GM20000 (cell line): ENCODE measurements at places on chromosomes 12 and 14.

- no peak for DNase-seq
Observed at GRCh38 chr12:108888031-108888430, 8.1 kb downstream of the DAO start.

- no peak for DNase-seq
Observed at GRCh38 chr14:90454041-90455000, 57.5 kb downstream of the CALM1 start.

DNA sequence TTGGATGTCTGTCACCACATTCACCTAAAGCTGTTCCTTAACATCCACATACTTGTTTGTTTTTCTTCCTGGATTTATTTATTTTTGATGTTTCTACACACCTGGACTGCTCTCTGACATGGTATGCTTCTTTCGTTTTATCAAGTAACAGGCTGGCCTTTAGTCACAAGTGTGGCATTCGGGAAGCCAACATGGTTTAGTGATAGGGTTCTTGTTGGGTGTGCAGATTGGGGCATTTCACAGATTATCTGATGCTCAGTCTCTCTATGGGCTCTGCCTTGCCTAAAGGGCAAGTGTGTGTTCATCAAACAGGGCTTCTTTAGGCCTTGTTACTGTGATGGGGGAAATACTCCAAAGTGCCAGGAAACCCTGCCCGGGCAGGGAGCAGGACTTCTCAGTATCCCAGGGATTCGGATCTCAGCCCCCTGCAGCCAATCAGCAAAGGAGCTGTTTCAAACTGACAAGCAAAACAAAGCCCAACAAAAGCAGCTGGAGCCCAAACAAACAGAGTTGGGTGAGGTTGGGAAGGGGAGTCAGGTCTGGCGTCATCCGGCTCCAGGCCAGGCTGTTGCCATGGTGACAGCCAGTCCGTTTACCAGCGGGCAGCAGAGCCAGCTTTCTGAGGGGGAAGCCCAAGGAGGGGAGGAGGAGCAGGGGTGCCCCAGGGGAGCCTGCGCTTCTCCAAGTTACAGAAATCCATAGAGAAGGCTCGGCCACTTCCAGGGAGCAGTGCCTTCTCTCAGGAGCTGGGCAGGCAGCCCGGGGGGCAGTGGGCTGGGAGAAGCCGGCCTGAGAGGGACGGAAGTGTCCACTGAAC lies 31.9 kb downstream of the FOS start:
- no peak for DNase-seq

- DNase-seq = peak; percentile 9
Observed at GRCh38 chr14:51596488-51597117, 55.1 kb upstream of the FRMD6 start.

DNA sequence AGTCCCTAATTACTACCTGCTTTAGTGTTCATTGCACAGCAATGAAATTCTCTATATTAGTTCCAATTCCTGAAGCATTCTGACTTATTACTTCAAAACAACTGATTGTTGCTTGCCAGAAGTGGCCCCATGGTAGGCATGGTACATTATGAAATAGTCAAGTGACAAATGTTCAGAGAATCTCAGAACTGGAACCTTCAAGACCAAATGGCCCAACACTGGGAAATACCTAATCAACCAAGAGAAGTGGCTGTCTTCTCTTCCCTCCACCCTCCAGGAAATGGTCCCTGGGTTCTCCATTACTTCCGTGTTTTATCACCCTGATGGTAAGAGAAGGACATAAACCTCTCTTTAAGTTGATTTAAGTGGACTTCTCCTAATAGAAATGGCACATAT lies 49.9 kb downstream of the ITPR2 start:
- no peak for DNase-seq

DNA sequence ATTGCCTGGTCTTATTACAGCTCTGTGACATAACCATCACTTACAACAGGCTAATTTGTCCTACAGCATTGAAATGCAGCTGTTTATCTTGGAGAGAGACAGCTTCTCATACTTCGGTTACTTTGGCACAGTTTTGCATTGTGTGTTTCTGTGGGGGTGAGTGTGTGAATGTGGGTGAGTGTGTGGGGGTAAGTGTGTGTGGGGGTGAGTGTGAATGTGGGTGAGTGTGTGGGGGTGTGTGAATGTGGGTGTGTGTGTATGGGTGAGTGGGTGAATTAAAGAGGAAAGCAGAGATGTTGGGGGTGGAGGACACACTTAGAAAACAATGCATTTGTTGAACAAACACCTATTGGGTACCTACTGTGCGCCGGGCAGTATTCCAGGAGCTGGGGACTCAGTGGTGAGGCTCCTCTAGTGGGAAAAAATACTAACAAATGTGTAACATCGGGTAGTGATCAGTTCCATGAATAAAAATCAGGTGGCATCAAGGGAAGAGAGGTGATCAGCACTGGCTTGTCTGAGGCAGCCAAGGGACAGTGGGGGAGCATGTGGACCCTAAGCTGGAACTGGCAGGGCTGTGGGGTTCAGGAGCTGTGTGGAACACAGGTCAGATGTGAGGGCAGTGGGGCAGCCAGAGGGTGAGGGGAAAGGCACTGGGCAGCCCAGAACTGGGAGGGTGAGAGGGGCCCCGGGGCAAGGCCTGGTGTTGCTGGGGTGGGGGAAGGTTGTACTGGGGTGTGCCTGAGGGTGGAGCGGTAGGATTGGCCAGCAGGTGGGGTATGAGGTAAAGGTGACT lies 44.1 kb upstream of the AMN start:
- DNase-seq = no peak
